ENCODE measurements at places on chromosomes 7 and 10. TPM values are rescaled to one million over a fixed set of nuclear protein-coding genes. Genes with fewer than 3 reads are reported as not detected.

The MUC12 gene
- total RNA-seq: 8.5 TPM

The SPDYE16 gene
- total RNA-seq: 0.03 TPM

The C7orf57 gene
- total RNA-seq: 0.43 TPM

The TACC2 gene
- 24.1 TPM for total RNA-seq

The PAPOLB gene
- not detected for total RNA-seq

The MBL2 gene
- 1.1 TPM for total RNA-seq

The TMEM236 gene
- 1.4 TPM for total RNA-seq

The TMEM229A gene
- total RNA-seq: 0.17 TPM

The DTX2 gene
- 7.6 TPM for total RNA-seq

The ELN gene
- 58.1 TPM for total RNA-seq

The KCP gene
- total RNA-seq: 0.20 TPM

The ZC3HAV1L gene
- 29.9 TPM for total RNA-seq

The DDC gene
- total RNA-seq: 56.1 TPM

The PHYHIPL gene
- 39.3 TPM for total RNA-seq

The GBX1 gene
- total RNA-seq: not detected

The RAB19 gene
- 4.2 TPM for total RNA-seq

The LIPA gene
- total RNA-seq: 152 TPM

The OGDHL gene
- total RNA-seq: 9.5 TPM

The SYT15B gene
- total RNA-seq: not detected

The NEUROG3 gene
- not detected for total RNA-seq

The AS3MT gene
- 9.1 TPM for total RNA-seq

The RBP3 gene
- 0.53 TPM for total RNA-seq

The SFTPA1 gene
- total RNA-seq: not detected

The GOLGA7B gene
- 0.12 TPM for total RNA-seq

The ENTPD1 gene
- total RNA-seq: 8.9 TPM

The UBE2D4 gene
- 16.7 TPM for total RNA-seq

The GPR37 gene
- 8.8 TPM for total RNA-seq

The SLC4A2 gene
- total RNA-seq: 188 TPM

The LHFPL3 gene
- not detected for total RNA-seq

The LIPK gene
- not detected for total RNA-seq

The ARMS2 gene
- total RNA-seq: not detected

The FXYD4 gene
- not detected for total RNA-seq

The MEPCE gene
- total RNA-seq: 23.1 TPM

The ALOX5 gene
- total RNA-seq: 5.0 TPM

The ZFYVE27 gene
- total RNA-seq: 20.1 TPM

The PAX4 gene
- 0.24 TPM for total RNA-seq

The CALML3 gene
- total RNA-seq: not detected

The PDE6C gene
- total RNA-seq: 0.07 TPM

The EVX1 gene
- total RNA-seq: 1.1 TPM

The CLCN1 gene
- total RNA-seq: not detected

The MTPN gene
- total RNA-seq: 131 TPM

The WNT2 gene
- 16.3 TPM for total RNA-seq

The YAE1 gene
- 36.3 TPM for total RNA-seq

The DUSP5 gene
- 47.5 TPM for total RNA-seq

The ZPBP gene
- total RNA-seq: not detected

The A1CF gene
- 47.6 TPM for total RNA-seq

The TMEM130 gene
- 0.90 TPM for total RNA-seq

The CYP2C19 gene
- total RNA-seq: 46.4 TPM

The SPDYE6 gene
- not detected for total RNA-seq

The HMX3 gene
- total RNA-seq: not detected

The SGPL1 gene
- total RNA-seq: 36.8 TPM

The HABP2 gene
- 109 TPM for total RNA-seq

The UFSP1 gene
- 3.9 TPM for total RNA-seq

The UBE2D1 gene
- 26.6 TPM for total RNA-seq

The MAGI2 gene
- total RNA-seq: 6.7 TPM

The UPK3B gene
- 16.8 TPM for total RNA-seq

The TMEM26 gene
- 2.2 TPM for total RNA-seq

The ACTL6B gene
- not detected for total RNA-seq

All from hepatocyte (in vitro differentiated cells).